ENCODE measurements at places on chromosomes 5 and 9.

- DNase-seq = no peak
Observed at GRCh38 chr9:7401116-7401515, 398.5 kb downstream of the DMAC1 start.

DNA sequence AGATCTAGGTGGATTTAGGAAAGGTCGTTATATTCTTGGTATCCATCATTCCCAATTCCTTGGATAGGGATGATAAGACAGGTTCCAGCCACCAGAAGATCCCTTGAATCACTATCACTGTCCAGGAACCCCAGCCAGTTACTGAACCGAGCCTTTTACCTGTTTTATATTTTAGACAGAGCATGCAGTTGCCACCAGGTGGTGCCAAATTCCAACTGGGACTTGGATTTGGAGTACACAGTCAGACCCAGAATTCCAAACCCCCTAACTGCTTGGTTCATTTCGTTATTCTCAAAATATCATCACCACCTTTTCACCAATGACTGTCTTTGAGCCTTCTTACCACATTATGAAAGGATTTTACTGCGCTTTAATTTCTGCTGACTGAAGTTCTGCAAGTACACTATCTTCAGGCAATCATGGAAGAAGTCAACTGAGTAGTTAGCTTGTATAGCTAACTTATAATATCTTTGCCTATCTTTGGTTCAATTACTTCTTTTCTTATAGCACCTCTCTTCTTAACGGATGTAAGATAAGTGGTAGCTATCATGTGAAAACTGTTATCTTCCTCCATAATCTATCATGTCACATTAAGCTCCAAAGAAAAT, 191.8 kb downstream of the PRR16 start:
- no peak for DNase-seq

DNA sequence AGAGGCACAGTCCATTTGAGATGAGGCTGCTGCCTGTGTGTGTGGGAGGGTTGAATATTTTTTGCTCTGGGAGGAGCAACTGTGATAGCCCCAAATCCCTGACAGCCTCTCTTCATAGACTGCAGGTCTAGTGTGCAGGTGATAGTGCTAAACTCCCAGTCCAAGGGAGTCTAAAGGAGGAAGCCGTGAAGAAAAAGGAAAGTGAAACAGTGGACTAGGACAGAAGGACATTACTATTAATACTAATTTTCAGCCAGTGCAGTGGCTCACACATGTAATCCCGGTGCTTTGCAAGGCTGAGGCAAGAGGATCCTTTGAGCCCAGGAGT, 295.0 kb downstream of the PDE4D start:
- DNase-seq = no peak

DNA sequence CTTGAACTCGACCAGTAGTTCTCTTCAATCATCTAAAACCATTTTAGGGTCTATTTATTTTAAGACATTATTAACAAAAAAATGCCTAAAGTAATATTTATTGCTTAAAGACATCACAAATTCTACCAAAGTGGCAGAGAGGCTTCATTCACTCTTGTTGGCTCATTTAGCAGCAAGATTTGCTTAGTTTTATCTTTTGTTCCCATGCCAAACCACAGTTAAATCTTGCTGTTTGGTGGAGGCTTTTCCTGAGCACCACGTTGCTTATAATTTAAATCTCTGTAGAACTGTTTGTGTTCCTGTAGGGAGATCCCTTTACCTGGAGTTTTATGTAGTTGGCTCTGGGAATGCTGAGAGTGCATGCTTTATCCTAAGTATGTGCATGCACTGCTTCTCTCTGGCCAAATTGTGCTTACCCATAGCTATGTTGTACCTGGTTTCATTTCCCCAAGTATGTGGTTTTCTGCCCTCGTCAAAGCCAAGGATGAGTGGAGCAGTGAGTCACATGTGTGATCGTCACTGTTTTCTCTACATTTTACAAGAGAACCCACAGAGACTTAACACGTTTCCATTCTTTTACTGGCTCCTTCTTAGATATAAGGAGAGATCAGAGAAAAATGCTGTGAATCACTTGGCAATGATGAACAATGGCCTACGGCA, 42.1 kb upstream of the MAST4 start:
- no peak for DNase-seq

DNA sequence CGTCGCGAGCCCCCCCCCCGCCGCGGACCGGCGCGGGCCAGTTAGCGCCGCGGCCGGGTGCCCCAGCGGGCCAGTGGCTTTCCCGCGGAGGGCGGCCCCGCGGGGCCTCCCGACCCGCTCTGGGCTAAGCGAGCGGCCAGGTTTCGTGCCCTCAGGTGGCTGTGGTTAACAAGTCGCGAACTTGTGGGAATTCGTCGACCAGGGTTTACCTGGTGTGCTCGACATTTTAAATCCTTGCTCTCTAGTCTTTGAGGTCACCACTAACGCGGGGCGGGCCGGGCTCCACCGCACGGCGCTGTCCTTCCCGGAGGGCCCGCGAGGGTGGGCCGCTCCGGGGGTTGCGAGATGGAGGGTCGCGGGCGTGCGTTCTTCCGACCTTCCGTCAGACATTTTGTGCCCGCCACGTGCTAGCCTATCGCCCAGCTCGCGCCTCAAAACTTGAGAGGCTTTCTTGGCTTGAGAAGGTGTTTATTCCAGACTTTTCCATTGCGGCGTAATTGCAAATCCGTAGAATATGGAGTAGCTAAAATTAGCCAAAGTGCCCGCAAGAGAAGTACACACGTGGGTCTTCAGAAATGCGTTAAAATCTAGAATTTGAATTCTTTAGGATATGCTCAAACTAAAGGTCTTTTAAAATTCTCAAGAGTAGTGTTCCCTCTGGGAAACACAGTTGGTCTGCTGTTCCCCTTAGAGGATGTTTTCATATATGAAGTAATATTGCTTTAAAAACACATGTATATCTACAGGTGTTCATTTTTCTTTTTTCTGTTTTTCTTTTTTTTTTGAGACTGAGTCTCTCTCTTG, 2.1 kb downstream of the ANP32B start:
- DNase-seq = no peak

- peak; percentile 54 for DNase-seq
Observed at GRCh38 chr5:159175547-159175946, 33.8 kb downstream of the RNF145 start.

- no peak for DNase-seq
Observed at GRCh38 chr5:11715461-11716196, 188.6 kb downstream of the CTNND2 start.

DNA sequence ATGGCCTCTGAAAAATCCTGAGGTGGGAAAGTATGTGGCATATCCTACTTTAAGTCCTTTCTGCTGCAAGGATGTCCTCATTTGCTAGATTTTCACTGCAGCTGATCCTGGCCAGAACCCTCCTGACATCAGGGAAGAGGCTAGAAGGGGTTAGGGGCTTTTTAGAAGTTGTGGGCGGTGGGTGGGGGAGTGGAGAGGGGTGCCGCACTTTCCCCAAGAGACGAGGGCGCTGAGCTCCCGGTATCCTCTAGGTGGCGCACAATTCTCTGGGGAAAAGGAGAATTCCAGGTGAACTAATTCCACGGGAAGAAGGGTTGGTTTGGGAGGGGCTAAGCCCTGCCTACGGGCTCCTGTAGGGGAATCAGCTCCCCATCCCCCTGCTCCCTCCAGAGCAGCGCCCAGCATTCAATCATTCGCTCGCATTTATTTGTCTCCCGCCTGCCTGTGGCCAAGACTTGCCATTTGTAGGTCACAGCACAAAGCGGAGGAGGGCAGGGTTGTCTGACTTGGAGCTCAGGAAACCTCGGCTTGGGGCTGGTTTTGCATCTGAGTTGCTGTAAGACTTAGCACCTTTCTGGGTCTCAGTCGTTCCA, 42.9 kb upstream of the HAND1 start:
- no peak for DNase-seq

- no peak for DNase-seq
Observed at GRCh38 chr9:71941060-71941568, 29.7 kb downstream of the C9orf85 start.

- no peak for DNase-seq
Observed at GRCh38 chr9:84271531-84271900, 69.0 kb downstream of the SLC28A3 start.

GRCh38 chr5:168047043-168047668, 244.3 kb upstream of the WWC1 start:
- DNase-seq = peak; percentile 72

DNA sequence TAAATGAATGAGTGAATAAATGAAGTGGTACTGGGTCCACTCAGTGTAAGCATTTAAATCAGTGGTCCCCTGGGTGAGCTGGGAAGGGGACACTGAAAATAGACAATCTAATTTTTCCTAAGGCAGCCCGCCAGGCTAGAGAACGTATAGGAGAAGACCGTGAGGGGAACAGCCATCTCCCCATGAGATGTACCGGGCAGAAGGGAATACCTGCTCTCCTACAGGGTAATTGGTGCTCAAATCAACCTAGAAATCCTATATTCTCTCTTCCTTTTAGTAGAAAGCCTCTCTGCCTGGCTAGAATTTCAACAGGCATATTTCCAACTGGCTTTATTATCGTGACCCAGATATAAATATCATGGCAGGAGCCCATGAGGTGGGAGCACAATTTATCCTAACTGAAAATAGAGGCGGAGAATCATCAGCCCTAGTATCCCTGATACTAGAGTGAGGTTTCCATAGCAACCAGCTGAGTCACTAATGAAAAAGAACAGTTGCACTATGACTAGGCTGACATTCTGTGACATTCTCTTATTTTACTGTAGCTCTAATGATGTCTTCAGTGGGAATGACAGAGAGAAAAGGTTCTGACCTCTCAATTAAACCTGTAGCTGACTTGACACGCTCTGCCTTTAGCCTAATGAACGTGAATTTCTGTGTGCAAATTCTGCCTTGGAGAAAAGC, 96.5 kb upstream of the CAST start:
- no peak for DNase-seq

DNA sequence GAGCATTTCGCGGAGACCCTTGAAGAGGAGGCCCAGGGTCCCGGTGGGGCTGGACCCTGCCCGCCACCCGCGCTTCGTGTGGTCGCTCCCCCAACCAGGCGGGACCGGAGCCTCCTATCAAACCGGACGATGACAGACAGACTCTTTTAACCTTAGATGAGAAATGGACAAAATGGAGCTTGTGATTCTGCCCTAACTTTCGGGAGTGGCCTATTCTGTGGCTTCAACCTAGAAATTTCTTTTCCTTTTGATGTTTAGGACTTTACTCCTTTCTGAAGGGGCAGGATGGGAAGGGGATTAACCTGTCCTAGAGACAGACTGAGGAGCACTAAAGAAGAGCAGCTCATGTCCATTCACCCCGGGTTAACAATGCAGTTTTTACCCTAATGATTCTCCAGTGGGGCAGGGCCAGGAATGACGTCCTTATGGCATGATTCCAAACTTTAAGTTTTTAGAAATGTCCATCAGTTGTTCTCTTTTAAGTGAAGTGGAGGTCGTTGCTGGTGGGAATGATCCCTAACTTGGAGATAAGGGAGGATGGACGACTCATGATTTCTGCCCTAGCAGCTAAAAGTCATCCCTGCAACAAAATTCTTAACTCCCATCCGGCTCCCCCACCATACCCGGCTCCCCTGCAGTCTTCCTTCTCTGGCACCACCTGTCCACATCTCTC, 1.0 kb downstream of the NIPSNAP3A start:
- DNase-seq = no peak

- DNase-seq = no peak
Observed at GRCh38 chr5:152221721-152222629, 183.1 kb downstream of the NMUR2 start.

DNA sequence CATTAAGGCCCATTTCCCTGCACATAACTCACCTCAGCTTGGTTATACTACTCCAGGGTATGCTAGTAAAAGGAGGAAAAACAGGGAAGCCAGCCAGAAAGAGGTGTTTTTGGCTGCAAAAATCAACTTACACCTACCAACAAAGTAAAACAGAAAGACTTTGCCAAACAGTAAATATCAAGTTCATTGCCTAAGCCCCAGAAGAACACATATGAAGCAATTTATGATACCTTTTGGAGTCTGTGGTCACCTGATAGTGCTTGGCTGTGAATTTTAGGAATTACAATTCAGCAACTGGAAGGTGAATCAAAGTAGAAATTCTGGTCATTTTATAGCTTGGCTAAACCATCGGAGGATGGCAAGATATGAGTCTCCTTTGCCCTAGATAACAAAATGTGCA, 463.7 kb upstream of the CLINT1 start:
- DNase-seq = peak; percentile 13

GRCh38 chr9:105226055-105226454, 18.4 kb upstream of the SLC44A1 start:
- DNase-seq = no peak

DNA sequence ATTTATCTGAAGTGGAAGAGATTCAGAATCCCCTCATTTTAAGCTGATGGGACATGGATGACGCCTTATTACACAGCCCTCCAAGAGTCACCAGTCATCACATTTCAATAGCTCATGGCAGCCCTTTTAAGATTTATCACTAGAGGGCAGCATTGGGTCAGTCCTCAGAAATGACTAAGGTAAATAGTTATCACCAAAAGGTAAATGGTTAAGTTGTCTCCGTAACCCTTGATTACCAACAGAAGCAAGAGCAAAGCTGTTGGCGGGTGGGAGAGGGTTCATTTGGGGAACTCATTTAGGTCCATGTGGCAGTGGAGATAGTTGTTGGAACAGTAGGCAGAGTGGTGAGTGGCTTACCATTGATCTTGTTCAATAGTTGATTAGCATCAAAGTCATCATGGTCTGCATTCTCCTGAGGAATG, 12.0 kb upstream of the C9 start:
- peak; percentile 30 for DNase-seq

GRCh38 chr9:121963528-121963995, 129.5 kb downstream of the TTLL11 start:
- no peak for DNase-seq

GRCh38 chr5:62093976-62094375, 212.0 kb upstream of the KIF2A start:
- DNase-seq = peak; percentile 22

DNA sequence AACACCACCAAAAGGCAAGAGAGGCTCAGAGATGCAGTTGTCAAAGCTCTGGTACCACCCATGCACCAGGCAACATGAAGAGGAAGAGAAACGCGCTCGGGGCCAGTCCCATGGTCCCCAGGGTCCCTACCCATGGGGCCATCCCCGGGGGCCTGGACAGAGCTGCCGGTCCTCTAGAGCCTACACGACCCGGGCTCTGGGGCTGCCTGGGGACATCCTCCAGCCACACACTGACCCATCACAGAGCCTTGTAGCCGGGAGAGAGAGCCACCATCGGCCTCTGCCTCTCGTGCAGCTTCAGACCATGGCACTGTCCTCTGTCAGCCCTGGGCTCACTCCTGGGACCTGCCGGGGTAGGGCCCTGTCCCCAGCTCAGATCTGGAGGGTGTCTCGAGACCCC, 23.7 kb downstream of the VAV2 start:
- no peak for DNase-seq

Data from LNCaP clone FGC (cell line).